ENCODE measurements at places on chromosomes 6 and 20. TPM values are rescaled to one million over a fixed set of nuclear protein-coding genes. Genes with fewer than 3 reads are reported as not detected.

GRCh38 chr6:21953831-21954801 lies 342.7 kb downstream of the PRL start:
- peaks cover 1% of the 10 kb centered on the region for H3K27me3 ChIP-seq
- H3K4me1 ChIP-seq = peaks cover 10% of the 10 kb centered on the region
- H3K4me3 ChIP-seq = no peak overlapping the region
- H3K36me3 ChIP-seq = no peaks in the 10 kb centered on the region
- H3K27ac ChIP-seq = no peak overlapping the region
- DNase-seq = no peak

DNA sequence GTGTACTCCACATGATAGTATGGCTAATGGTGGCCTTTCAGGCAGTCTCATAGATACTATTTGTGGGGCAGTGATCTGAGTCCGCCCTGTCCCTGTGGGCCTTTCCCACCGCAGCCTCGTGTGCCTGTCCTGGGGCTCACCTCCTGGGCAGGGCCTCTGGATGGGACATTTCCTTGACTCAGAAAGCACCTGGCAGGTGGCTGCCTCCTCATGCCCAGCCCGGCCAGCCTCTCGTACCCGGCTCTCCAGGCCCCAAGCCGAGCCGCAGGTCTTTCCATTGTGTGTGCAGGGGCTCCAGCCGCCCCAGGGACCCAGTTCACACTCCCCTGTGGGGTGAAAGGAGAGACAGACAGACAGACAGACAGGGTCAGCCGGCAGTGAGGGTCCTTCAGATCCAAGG lies 38.3 kb downstream of the RSPO4 start:
- H3K27ac ChIP-seq = no peak overlapping the region
- H3K27me3 ChIP-seq = peaks cover 19% of the 10 kb centered on the region
- DNase-seq = no peak
- no peaks in the 10 kb centered on the region for H3K36me3 ChIP-seq
- no peak overlapping the region for H3K4me3 ChIP-seq
- H3K4me1 ChIP-seq = no peaks in the 10 kb centered on the region

GRCh38 chr6:32151863-32152768 lies at the start of gene PRRT1:
Gene PRRT1, minus strand, starts transcription at chr6:32151939. Its CDS starts 112 bp downstream, at chr6:32151827.
- H3K27me3 ChIP-seq = peaks cover 19% of the 10 kb centered on the region
- peaks cover 54% of the 10 kb centered on the region for H3K4me1 ChIP-seq
- peak within 1 kb of the TSS; percentile 16 for H3K4me3 ChIP-seq
- no peak within 1 kb of the TSS for H3K27ac ChIP-seq

GRCh38 chr6:94955156-94955555 lies 622.2 kb upstream of the MANEA start:
- no peaks in the 10 kb centered on the region for H3K36me3 ChIP-seq
- H3K27me3 ChIP-seq = no peaks in the 10 kb centered on the region
- no peak overlapping the region for H3K4me3 ChIP-seq
- DNase-seq = no peak

GRCh38 chr6:141562851-141563763 lies 569.6 kb upstream of the GJE1 start:
- no peaks in the 10 kb centered on the region for H3K36me3 ChIP-seq
- peaks cover 2% of the 10 kb centered on the region for H3K27me3 ChIP-seq
- H3K4me3 ChIP-seq = peak overlapping the region; percentile 56
- H3K4me1 ChIP-seq = peaks cover 11% of the 10 kb centered on the region

DNA sequence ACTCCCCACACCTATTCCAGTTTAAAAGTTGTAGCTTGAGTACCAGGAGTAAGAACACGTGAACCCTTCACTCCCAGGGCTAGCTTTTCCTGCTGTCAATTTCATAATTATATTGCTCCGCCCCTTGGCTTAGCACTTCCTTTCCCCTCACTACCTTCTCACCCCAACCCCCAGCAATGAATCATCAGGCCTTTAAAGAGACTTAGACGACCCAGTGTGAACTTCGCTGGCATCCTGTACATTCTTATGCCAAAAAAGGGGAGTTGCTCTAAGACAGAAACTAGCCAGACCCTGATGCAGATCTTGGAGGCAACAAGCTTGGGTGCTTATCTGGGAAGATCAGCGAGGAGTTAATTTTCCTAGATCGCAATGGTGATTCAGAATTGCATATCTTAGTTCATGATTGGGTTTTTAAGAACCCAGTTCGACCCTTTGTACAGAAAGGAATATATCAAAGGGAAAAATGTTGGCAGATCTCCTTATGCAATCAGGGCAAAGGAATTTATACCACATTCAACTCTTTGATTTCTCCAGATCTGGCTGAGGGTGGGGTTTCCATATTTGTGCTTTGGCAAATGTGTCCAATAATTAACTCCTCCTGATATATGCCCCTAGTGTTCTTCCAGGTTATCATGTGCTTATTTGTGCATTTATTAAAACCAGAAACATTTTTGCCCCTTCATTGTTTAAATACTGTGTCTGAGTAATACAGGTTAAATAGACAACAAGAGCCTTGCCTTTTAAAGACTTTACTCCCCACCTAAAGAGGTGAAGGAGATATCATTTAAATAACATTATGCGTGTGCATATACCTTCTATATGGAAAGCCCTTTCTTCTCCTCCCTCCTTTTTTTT lies 8.1 kb upstream of the ATXN1 start:
- H3K27me3 ChIP-seq = no peaks in the 10 kb centered on the region
- DNase-seq = peak; percentile 77
- H3K27ac ChIP-seq = no peak overlapping the region
- no peak overlapping the region for H3K4me3 ChIP-seq

DNA sequence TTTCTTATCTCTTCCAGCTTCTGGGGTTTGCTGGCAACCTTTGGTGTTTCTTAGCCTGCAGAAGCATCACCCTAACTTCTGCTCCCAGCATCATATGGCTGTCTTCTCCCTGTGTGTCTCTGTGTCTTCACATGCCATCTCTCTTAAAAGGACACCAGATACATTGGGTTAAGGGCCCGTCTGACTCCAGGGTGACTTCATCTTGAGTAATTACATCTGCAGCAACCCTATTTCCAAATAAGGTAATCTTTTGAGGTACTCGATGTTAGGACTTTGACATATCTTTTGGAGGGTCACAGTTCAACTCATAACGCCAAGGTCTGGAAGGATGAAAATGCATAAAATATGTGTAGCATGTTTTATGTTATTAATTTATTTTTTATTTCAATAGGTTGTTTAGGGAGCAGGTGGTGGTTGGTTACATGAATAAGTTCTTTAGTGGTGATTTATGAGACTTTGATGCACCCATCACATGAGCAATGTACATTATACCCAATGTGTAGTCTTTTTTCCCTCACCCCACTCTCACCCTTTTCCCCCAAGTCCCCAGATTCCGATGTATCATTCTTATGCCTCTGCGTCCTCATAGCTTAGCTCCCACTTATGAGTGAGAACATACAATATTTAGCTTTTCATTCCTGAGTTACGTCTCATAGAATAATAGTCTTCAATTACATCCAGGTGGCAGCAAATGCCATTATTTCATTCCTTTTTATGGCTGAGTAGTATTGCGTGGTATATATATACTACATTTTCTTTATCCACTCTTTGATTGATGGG lies 131.1 kb downstream of the TBXT start:
- no peak for DNase-seq
- no peak overlapping the region for H3K27ac ChIP-seq
- no peaks in the 10 kb centered on the region for H3K36me3 ChIP-seq
- H3K27me3 ChIP-seq = peaks cover 1% of the 10 kb centered on the region

DNA sequence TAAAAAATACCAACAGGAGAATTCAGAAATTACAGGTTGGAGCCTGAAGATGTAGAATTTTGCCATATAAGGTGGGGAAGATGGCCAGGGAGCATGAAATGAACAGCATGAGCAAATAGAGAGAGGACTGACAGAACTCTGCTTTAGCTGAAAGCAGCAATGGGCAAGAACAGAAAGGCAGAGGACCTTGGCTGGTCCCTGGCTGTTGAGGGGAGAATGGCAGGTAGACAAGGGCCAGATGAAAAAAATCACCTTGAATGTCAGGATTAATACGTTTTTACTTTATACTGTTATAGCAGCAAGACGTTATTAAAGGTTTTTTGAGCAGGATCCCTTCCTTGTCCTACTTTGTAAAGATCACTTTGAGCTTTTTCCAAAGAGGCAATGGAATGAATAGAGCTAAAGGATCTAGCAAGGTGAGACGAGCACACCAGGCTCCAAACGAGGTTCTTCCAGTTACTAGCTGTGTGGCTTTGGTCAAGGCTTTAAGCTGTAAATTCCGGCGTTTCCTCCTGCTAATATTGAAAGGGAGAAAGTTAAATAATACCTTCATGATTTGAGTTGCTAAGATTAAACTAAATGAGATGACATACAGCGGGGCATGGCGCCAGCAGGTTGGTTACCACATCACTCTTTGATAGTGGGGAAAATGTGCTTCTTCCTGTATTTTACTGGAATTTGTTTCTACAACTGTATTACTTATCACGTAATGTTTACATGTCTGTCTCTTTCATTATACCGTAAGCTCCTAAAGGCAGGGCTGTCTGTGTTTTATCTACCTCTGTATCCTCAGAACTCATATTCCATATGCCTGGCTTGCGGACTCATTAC lies 776 bp downstream of the PPIL1 start:
- DNase-seq = peak; percentile 44
- peaks cover 38% of the 10 kb centered on the region for H3K36me3 ChIP-seq
- peaks cover 7% of the 10 kb centered on the region for H3K27me3 ChIP-seq

DNA sequence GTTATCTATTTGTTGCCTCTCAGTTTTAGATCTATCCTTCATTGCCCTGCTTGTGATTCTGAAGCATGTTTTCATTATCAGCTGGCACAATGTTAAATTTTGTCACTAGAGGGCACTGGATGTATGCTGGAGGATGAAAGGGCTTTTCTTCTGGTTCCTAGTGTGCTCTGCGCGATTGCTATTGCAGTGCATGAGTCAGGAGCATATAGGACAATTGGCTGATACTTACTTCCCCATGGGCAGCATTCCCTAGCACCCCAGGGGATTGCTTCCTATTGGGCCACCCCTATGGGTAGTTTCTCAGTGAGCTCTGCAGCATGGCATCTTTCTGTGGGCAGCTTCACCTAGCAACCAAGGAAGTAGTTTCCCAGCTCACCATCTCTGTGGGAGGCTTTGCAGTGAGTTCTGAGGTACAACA lies 280.3 kb upstream of the SYNCRIP start:
- H3K27me3 ChIP-seq = no peaks in the 10 kb centered on the region
- H3K4me3 ChIP-seq = no peak overlapping the region
- no peak overlapping the region for H3K27ac ChIP-seq
- H3K36me3 ChIP-seq = no peaks in the 10 kb centered on the region
- DNase-seq = peak; percentile 18
- H3K4me1 ChIP-seq = no peaks in the 10 kb centered on the region

- peaks cover 45% of the 10 kb centered on the region for H3K27me3 ChIP-seq
- no peak overlapping the region for H3K27ac ChIP-seq
- DNase-seq = no peak
- H3K36me3 ChIP-seq = no peaks in the 10 kb centered on the region
These were observed 2.0 kb downstream of the SEMG2 start for GRCh38 chr20:45223136-45223535.

GRCh38 chr6:147201885-147202515 lies 2.2 kb upstream of the STXBP5 start:
- DNase-seq = peak; percentile 25
- H3K27ac ChIP-seq = peak overlapping the region; percentile 98
- H3K4me1 ChIP-seq = peaks cover 18% of the 10 kb centered on the region
- H3K27me3 ChIP-seq = no peaks in the 10 kb centered on the region
- H3K4me3 ChIP-seq = peak overlapping the region; percentile 87

- no peak overlapping the region for H3K4me3 ChIP-seq
- DNase-seq = no peak
- peaks cover 18% of the 10 kb centered on the region for H3K4me1 ChIP-seq
- H3K36me3 ChIP-seq = no peaks in the 10 kb centered on the region
These were observed 3.0 kb downstream of the THBS2 start for GRCh38 chr6:169250660-169251059.

DNA sequence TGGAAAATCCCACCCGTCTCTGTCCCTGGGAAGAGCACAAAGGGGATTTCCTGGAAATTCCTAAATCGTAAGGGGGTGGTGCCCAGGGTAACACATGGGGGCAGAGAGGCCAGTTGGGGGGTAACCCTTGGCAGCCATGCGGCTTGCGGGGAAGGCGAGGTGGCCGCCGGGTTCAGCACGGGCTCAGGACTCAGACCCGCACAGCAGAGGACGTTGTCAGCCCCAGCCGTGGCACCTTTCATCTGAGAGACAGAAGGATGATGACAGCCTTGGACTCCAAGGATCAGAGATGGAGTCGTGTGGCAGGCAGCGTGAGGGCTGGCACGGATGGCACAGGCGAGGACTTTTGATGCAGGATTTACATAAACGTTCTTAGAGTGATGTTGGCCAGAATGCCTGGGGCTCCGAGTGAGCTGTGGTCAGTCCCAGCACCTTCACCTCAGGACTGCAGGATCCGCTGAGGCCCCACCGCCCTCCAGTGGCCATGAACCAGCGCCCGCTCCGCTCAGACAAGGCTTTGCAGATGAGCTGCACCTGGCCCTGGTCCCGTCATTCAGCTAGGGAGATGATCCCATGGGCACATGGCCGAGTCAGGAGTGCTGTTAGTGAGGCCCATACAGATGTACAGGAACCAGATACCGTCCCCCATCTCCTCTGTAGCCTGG lies 190.3 kb downstream of the TAF4 start:
- no peaks in the 10 kb centered on the region for H3K36me3 ChIP-seq
- DNase-seq = no peak
- no peak overlapping the region for H3K27ac ChIP-seq
- no peak overlapping the region for H3K4me3 ChIP-seq

DNA sequence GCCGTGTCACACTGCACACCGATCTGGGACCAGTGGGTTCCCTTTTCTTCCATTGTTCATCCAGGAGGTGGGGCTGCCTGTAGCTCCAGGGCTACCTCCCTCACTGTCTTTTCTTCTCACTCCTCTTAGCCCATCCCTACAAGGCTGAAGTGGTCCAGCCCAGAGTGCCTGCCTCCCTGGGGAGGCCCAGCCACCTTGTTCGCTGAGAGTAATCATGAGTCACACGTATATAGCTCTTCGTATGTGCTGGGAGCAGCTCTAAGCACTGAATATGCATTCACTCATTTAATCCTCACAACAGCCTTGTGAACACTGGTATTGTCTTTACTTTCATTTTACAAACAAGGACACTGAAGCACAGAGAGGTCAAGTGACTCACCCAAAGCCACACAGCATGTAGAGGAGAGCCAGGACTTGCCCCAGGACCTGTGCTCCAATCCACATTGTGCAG lies 14.7 kb upstream of the CCDC167 start:
- H3K27ac ChIP-seq = peak overlapping the region; percentile 91
- peak overlapping the region; percentile 34 for H3K4me3 ChIP-seq
- H3K36me3 ChIP-seq = peaks cover 2% of the 10 kb centered on the region

DNA sequence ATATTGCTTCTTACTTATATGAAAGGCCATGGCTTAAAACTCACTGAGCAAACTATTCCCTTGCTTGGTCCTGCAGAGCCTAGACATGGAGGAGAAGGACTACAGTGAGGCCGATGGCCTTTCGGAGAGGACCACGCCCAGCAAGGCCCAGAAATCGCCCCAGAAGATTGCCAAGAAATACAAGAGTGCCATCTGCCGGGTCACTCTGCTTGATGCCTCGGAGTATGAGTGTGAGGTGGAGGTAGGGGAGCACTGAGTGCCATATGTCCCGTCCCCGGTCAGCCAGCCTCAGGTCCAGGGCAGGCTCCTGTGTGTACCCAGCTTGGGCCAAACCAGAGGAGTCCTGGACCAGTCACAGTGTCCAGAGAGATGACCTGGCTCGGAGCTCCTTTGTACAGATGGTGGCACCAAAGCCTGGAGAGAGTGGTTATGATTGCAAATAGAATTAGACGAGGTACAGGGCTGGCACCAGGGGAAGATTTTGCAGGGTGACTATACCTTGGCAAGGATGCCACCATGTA lies 21.0 kb downstream of the EPB41L1 start:
- H3K36me3 ChIP-seq = no peaks in the 10 kb centered on the region
- H3K4me3 ChIP-seq = no peak overlapping the region
- no peaks in the 10 kb centered on the region for H3K27me3 ChIP-seq
- H3K4me1 ChIP-seq = no peaks in the 10 kb centered on the region
- DNase-seq = no peak

The SLC16A10 gene
- total RNA-seq = 7.0 TPM

The SIGLEC1 gene
- total RNA-seq = not detected

The ADGRF5 gene
- total RNA-seq = not detected

The MAP3K5 gene
- total RNA-seq = 7.3 TPM

The BPIFB4 gene
- total RNA-seq = not detected

The MYLK4 gene
- total RNA-seq = 0.16 TPM

The EYS gene
- total RNA-seq = not detected

All from activated CD4-positive, alpha-beta T cell treated with anti-CD3 and anti-CD28 coated beads for 36 hours (primary cell).